ENCODE measurements at places on chromosomes 7 and 10.

DNA sequence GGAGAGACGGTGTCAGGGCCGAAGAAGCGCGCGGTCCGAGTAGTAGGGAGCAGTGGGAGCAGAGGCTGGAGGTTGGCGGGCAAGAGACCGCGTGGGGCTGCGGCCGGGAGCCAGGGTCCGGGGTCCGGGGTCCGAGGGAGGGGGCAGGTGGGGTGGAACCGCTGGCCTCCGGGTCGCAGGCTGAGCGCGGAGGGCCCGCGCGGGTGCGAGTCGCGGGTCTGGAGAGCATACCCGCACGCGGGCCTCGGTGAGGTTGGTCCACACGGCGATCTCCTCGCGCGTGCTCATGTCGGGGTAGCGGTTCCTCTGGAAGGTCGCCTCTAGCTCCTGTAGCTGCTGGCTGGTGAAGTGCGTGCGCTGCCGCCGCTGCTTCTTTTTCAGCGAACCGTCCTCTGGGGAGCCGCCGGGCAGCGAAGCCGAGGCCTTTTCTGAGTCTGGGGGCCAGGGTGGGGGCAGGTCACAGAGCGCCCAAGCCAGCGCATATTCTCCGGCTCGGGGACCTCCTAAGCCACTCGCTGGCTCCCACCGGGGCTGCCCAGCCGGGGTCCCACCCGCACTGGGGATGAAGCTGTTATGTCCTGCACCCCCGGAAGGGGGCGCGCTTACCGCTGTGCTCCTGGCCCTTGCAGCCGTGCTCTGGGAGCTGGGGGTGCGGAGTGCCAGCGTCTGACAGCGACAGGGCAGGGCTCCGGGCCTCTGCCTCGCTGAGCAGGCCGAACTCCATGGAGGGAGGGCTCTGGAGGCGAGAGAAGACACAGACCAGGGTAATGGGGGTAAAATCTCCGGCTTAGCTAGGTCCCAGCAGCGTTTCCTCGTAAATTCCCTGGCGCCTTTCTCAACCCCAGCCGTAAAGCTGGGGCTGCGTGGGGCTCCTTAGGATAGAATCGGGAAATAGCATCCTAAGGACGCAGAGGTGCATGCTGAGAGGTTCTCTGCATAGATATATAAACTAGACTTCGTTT lies 5.5 kb downstream of the ELOVL3 start:
- DNase-seq = peak; percentile 13

GRCh38 chr7:133807624-133808492 lies 319.3 kb upstream of the LRGUK start:
- no peak for DNase-seq

- DNase-seq = no peak
Measured at GRCh38 chr7:34133356-34133982, 228.1 kb downstream of the BMPER start.

- no peak for DNase-seq
Measured at GRCh38 chr7:96591159-96591899, 118.3 kb downstream of the SEM1 start.

DNA sequence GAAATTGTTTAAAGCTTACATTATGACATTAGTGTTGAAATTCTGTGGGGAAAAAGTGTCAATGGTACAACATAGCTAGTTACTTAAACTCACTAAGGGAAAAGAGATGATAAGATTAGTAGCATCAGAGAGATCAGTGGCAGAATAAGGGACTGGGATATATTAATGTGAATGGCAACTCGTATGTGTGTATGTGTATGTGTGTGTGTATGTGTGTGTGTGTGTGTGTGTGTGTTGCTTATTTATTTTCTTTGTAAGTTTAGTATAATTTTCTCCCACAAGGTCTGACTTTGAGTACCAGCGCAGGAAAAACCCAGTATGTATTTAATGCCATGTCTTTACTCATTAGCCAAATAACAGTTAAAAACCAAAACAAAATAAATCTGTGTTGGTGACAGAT lies 256.1 kb downstream of the ARHGAP21 start:
- no peak for DNase-seq

DNA sequence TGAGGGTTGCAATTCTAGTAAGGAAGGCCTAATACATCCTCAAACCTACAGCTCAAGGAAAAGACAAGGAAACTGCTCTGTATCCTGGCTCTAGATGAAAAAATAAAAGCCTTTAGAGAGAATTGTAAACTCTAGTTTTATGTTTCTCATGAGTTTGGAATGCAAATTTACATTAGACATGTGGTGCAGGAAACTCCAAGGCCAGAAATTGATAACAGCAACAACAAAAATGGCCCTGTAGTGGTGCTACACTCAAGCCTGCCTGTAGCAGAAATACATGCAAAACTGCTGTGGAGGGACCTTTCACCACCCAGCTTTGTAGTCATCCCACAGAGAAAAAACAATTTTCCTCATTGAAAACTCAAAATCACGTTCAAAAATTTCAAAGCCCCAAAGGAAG lies 546.7 kb upstream of the LRRN3 start:
- DNase-seq = no peak

- DNase-seq = peak; percentile 70
Measured at GRCh38 chr10:65793738-65794425, 1132.0 kb upstream of the LRRTM3 start.

GRCh38 chr10:61389887-61390286 lies 63.3 kb downstream of the TMEM26 start:
- no peak for DNase-seq

DNA sequence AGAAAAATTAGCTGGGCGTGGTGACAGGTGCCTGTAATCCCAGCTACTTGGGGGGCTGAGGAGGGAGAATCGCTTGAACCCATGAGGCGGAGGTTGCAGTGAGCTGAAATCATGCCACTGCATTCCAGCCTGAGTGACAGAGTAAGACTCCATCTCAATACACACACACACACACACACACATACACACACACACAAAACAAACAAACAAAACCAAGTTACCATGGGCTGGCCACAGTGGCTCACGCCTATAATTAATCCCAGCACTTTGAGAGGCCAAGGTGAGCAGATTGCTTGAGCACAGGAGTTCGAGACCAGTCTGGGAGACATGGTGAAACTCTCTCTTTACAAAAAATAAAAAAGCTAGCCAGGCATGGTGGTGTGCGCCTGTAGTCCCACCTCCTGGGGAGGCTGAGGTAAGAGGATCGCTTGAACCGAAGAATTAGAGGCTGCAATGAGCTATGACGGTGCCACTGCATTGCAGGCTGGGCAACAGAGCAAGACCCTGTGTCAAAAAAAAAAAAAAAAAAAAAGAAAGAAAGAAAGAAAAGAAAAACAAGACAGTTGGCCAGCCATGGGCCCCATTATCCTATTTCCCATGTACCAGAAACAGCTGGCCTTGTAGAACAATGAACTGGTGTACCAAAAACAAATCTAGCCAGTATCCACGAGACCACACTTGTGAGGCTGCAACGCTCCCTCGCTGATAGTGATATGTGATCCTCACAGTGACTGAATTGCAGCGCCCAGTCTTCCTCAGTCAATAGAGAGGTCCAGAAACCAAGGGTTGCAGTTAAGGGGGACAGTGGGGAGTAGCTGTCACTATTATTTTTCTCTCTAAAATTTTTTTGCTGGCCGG lies 6.6 kb upstream of the AGFG2 start:
- DNase-seq = no peak

DNA sequence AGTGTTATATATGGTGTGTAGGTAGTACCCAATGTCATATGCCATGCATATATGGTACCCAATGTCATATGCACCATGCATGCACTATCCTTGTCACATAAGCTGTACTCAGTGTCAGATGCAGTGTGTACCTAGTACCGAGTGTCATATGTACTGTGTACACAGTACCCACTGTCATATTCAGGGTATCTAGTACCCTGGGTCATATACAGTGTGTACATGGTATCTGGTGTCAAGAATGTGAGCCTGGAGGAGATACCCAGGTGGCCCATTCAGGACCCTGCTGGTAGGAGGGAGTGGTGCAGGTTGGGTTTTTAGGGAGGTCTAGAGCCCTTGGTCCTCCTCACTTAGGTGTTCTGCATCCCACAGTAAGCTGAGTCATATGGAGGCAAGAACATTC lies 1.8 kb downstream of the ZMYND11 start:
- DNase-seq = no peak

GRCh38 chr10:132447446-132448247 lies 50.6 kb downstream of the PWWP2B start:
- DNase-seq = no peak

GRCh38 chr10:69888882-69889584 lies 87.3 kb downstream of the COL13A1 start:
- no peak for DNase-seq
